Ascending aorta (tissue), 2 donors: ENCODE measurements at places on chromosomes 4 and X. TPM values are rescaled to one million over a fixed set of nuclear protein-coding genes. Genes with fewer than 3 reads are reported as not detected.

GRCh38 chr4:8745005-8745790 lies 126.4 kb downstream of the HMX1 start:
- no peak overlapping the region for H3K27ac ChIP-seq
- DNase-seq = no peak
- H3K4me1 ChIP-seq = no peaks in the 10 kb centered on the region

- DNase-seq = no peak
- H3K36me3 ChIP-seq = no peaks in the 10 kb centered on the region
- no peak overlapping the region for H3K4me3 ChIP-seq
- no peaks in the 10 kb centered on the region for H3K4me1 ChIP-seq
Measured at GRCh38 chrX:16208601-16209000, 41.3 kb downstream of the MAGEB17 start.

DNA sequence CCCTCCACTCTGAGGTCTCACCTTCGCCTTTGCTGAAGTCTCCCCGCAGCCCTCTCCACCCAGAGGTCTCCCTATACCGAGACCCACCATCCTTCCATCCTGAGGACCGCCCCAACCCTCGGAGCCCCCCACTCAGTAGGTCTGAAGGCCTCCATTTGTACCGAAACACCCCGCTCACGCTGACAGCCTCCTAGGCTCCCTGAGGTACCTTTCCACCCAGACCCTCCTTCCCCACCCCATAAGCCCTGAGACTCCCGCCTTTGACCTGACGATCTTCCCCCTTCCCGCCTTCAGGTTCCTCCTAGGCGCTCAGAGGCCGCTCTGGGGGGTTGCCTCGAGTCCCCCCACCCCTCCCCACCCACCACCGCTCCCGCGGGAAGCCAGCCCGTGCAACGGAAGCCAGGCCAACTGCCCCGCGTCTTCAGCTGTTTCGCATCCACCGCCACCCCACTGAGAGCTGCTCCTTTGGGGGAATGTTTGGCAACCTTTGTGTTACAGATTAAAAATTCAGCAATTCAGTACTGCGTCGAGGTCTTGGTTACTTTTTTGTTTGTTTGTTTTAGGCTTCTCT lies 5.0 kb downstream of the SOD3 start:
- H3K4me3 ChIP-seq = peak overlapping the region; percentile 12
- H3K4me1 ChIP-seq = peaks cover 35% of the 10 kb centered on the region
- DNase-seq = no peak

DNA sequence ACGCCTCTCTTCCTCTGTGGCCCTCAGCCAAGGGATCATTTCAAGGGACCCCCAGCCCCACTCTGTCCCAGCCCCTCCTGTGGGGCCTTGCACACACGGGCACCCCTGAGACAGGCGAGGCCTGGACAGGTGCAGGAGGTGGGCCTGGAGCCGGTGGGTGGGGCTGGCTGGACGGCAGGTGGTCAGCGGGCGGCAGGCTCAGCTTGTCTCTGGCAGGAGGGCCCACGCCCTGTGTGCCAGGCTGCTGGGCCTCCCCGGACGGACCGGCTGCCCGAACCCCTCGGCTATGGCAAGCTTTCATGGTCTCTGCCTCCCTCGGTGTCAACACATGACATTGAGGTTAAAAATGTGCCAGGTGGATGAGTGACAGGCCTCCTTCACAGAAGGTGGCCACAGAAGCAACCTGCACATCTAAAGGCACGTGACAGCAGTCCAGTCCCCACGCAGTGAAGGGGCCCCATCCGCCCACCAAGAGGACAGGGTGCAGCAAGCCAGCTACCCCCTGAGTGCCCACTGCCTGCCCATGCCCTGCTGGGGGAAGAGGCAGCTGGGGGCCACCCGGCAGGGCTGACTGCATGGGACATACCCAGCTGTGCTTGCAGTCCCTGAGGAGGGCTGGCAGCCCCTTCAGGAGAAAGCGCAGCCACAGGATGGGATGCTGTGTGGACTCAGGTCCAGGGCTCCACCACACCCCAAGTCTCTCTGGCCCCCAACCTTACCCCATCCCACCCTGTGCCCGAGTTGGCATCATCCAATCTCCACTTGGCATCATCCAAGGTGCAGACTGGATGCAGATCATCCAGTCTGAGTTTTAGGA lies 109.3 kb downstream of the FAM53A start:
- DNase-seq = no peak
- H3K36me3 ChIP-seq = no peaks in the 10 kb centered on the region
- H3K4me3 ChIP-seq = no peak overlapping the region
- H3K4me1 ChIP-seq = peaks cover 4% of the 10 kb centered on the region
- no peak overlapping the region for H3K27ac ChIP-seq
- H3K27me3 ChIP-seq = no peaks in the 10 kb centered on the region

Gene BST1
- total RNA-seq = 22.7 TPM

- no peaks in the 10 kb centered on the region for H3K36me3 ChIP-seq
- H3K4me3 ChIP-seq = no peak overlapping the region
- no peak for DNase-seq
- H3K27me3 ChIP-seq = no peaks in the 10 kb centered on the region
- H3K27ac ChIP-seq = no peak overlapping the region
Measured at GRCh38 chr4:174089711-174090110, 193.8 kb downstream of the FBXO8 start.

DNA sequence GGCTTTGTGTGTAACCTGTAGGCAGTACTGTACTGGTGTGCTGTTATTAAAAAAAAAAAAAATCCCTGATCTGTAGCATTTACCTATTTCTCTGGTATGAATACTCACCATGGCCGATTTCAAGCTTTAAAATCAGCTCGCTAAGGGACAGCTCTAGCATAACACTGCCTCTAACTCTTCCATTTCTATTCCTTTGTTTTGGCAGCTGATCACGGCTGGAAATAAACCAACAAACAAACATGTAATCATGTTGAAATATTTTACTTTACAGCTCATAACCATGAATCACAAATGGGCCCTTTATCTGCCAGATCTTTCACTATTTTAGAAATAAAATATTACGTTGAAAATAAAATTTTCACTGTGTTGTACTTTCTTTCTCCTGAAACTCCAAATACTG lies 60.5 kb upstream of the IL15 start:
- H3K4me3 ChIP-seq = no peak overlapping the region
- DNase-seq = no peak
- no peaks in the 10 kb centered on the region for H3K36me3 ChIP-seq
- no peaks in the 10 kb centered on the region for H3K27me3 ChIP-seq

DNA sequence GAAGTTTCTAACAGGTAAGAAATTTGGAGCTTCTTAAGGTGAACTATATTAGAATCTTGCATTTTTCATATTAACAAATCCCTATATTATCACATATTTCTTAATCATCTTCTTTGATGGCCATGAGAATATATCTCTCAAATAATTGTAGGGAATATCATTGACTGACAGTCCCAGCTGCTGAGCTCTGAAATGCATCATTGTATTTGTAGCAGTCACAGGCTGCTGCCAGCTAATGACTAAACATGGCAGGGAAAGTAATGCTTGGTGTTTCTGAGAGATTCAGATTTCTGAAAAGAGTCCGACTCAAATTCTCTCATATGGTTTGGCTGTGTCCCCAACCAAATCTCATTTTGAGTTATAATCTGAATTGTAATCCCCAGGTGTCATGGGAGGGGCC lies 171.9 kb downstream of the TRAM1L1 start:
- H3K36me3 ChIP-seq = no peaks in the 10 kb centered on the region
- no peak overlapping the region for H3K27ac ChIP-seq
- H3K4me3 ChIP-seq = no peak overlapping the region
- H3K4me1 ChIP-seq = no peaks in the 10 kb centered on the region
- DNase-seq = no peak

- H3K4me1 ChIP-seq = no peaks in the 10 kb centered on the region
- no peaks in the 10 kb centered on the region for H3K27me3 ChIP-seq
Measured at GRCh38 chrX:138929926-138930582, 218.5 kb upstream of the FGF13 start.

Gene CTAG2
- not detected for total RNA-seq

GRCh38 chrX:23662853-23663252 lies 4.4 kb upstream of the PRDX4 start:
- H3K4me1 ChIP-seq = no peaks in the 10 kb centered on the region
- no peaks in the 10 kb centered on the region for H3K36me3 ChIP-seq
- DNase-seq = no peak
- H3K4me3 ChIP-seq = no peak overlapping the region
- no peak overlapping the region for H3K27ac ChIP-seq

Gene WAS
- 29.5 TPM for total RNA-seq

DNA sequence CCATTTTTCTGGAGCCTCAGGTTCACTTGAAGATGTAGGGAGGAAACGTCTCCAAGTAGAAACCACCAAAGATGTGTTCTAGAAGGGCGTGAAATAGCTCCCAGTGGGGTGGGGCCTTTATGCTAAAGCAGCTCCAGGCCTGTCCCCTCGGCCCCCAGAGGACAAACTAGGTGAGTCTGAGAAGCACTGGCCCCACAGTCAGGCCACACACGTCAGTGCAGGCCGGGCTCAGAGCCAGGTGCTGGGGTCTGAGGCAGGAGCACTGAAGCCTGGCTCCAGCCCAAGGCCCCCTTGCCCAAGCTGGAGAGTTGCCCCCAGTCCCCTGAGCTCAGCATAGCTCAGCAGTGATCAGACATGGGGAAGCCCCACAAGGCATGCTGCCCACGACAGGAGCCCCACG lies 95.4 kb upstream of the PSAPL1 start:
- no peaks in the 10 kb centered on the region for H3K4me1 ChIP-seq
- H3K27me3 ChIP-seq = no peaks in the 10 kb centered on the region
- H3K27ac ChIP-seq = no peak overlapping the region

Gene IL21
- total RNA-seq = not detected

- H3K27ac ChIP-seq = no peak overlapping the region
- H3K36me3 ChIP-seq = no peaks in the 10 kb centered on the region
- no peaks in the 10 kb centered on the region for H3K27me3 ChIP-seq
- no peak overlapping the region for H3K4me3 ChIP-seq
Measured at GRCh38 chrX:132820675-132821074, 137.8 kb downstream of the HS6ST2 start.

Gene SOWAHD
- total RNA-seq = not detected

- peak; percentile 90 for DNase-seq
- no peaks in the 10 kb centered on the region for H3K4me1 ChIP-seq
- peak overlapping the region; percentile 61 for H3K4me3 ChIP-seq
- no peaks in the 10 kb centered on the region for H3K36me3 ChIP-seq
Measured at GRCh38 chrX:2325076-2325784, 175.5 kb downstream of the DHRSX start.

Gene ALAS2
- 6.9 TPM for total RNA-seq

DNA sequence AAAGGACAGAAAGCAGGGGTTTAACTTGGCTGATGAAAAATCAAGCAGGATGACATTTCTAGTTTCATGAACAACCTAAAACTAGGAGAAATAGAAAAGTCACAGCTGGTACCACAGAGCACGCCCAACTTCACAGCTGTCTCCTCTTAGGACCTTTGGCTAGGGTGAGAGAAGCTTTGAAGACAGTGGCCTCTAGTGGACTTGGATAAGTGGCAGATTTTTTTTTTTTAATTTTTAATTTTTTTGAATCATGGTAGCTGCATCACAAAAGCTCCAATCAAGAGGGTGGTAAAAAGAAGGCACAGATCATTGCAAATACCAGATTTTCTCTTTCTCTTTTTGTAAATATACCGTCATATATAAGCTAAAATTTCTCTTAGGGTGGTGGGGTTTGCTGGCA lies 20.2 kb upstream of the MAP3K15 start:
- H3K36me3 ChIP-seq = no peaks in the 10 kb centered on the region
- H3K27ac ChIP-seq = no peak overlapping the region
- no peaks in the 10 kb centered on the region for H3K27me3 ChIP-seq
- no peak overlapping the region for H3K4me3 ChIP-seq

DNA sequence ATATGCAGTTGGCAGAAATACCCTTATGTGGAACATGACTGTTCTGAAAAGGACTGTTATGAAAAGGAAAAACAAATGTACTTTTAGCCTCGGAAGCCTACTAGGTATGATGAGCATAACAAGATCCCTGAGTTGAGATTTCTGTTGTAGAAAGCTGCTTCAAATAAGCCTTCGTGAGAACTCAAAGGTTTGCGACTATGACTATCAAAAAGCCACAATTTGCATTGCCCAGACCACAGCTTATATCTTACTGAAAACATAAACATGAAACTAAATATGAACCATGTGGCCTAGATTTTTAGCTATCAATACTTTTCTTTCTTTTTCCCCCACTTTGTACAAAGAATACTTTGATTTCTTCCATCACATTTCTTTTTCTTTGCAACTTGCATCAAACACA lies 398.2 kb upstream of the LCORL start:
- H3K4me3 ChIP-seq = no peak overlapping the region
- no peaks in the 10 kb centered on the region for H3K36me3 ChIP-seq
- no peaks in the 10 kb centered on the region for H3K27me3 ChIP-seq
- no peaks in the 10 kb centered on the region for H3K4me1 ChIP-seq

DNA sequence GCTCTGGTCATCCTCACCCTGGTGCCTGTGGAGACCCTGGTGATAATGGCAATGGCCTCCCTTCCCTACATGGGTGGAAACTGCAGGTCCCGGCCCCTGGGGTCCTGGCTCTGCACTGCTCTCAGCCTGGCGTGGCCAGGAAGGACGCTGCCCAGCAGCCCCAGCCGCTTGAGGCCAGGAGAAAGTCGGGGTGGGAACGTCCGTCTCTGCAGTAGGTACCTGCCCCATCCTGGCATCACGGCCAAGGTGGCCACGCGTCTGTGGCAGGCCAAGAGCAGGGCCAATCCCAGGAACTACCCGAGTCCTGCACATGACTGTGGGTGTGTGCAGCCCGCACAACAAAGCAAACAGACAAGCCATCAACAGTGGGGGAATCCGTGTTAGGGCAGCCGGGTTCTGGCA lies 33.8 kb downstream of the FGFRL1 start:
- no peaks in the 10 kb centered on the region for H3K36me3 ChIP-seq
- DNase-seq = no peak
- peaks cover 31% of the 10 kb centered on the region for H3K4me1 ChIP-seq
- H3K27me3 ChIP-seq = no peaks in the 10 kb centered on the region
- no peak overlapping the region for H3K4me3 ChIP-seq

- DNase-seq = no peak
- H3K4me1 ChIP-seq = no peaks in the 10 kb centered on the region
- no peak overlapping the region for H3K4me3 ChIP-seq
- H3K27ac ChIP-seq = no peak overlapping the region
- no peaks in the 10 kb centered on the region for H3K36me3 ChIP-seq
Measured at GRCh38 chr4:186813377-186814068, 89.9 kb upstream of the FAT1 start.

DNA sequence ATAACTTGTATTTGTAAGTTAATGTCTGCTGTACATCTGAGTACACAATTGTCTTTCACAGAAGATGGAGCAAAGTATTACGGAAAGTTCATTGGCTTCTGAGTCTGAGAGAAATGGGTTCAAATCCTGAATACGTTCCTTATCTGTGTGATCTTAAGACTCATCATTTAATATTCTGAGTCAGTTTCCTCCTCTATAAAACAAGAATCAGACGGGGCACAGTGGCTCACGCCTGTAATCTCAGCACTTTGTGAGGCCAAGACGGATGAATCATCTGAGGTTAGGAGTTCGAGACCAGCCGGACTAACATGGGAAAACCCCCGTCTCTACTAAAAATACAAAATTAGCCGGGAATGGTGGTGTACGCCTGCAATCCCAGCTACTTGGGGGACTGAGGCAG lies 57.8 kb downstream of the APBB2 start:
- peak overlapping the region; percentile 81 for H3K27ac ChIP-seq
- no peaks in the 10 kb centered on the region for H3K36me3 ChIP-seq
- no peak overlapping the region for H3K4me3 ChIP-seq
- no peaks in the 10 kb centered on the region for H3K27me3 ChIP-seq
- no peaks in the 10 kb centered on the region for H3K4me1 ChIP-seq

- no peak for DNase-seq
- no peaks in the 10 kb centered on the region for H3K36me3 ChIP-seq
- no peaks in the 10 kb centered on the region for H3K4me1 ChIP-seq
- H3K4me3 ChIP-seq = no peak overlapping the region
- no peak overlapping the region for H3K27ac ChIP-seq
- H3K27me3 ChIP-seq = no peaks in the 10 kb centered on the region
Measured at GRCh38 chrX:906586-906985, 276.0 kb downstream of the SHOX start.
